NCI-H774 (cell line): ENCODE measurements at places on chromosomes 4 and X.

DNA sequence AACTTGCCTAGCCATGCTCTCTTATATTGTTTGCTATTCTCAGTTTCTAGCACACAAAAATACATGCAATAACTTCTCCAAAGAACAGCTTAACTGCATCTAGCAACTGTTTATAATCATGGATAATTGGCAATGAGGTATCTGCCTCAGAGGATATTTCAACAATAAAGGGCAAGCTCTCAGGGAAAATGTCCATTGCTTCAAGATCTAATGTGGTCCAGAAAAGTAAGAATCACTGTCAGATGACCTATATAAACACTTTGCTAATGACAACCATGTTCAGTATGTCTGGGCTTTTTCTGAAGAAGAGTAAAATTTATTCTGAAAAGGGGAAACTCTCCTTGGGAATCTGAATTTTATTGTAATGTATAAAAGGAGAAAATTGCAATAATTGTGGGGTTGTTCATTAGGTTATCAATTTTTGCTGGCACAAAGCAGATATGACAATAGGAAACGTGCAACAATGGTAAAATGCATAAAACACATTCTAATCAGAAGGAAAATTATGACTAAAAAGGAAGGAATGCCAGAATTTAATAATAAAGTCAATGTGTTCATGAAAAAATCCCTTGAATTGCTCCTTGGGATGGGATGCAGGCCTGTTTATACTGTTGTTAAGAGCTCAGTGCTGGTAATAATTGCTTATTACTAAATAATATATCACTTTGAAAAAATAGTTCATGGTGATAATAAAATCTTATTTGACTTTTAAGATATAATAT, 90.3 kb downstream of the ANTXR2 start:
- DNase-seq: no peak

- no peak for DNase-seq
These were observed 49.0 kb downstream of the SH2D1A start for GRCh38 chrX:124395145-124395880.

DNA sequence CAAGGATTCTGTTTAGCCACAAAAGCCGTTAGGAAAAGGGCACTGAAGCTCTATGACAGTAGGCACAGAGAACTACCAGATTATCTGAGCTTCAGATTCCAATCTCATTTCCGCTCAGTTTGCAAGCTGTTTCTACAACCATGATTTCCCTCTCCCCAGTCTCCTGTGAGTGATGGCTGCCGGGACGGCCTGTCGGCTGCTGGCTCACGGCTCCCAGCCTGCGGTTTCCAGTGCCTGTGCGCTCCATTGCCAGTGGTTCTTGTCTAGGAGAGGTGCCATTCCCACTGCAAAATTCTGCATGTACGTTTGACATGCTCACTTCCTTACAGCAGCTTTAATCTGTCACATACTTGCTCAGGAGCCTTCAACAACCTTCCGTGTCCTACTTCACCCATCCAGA, 429.1 kb upstream of the FRG1 start:
- DNase-seq: no peak

DNA sequence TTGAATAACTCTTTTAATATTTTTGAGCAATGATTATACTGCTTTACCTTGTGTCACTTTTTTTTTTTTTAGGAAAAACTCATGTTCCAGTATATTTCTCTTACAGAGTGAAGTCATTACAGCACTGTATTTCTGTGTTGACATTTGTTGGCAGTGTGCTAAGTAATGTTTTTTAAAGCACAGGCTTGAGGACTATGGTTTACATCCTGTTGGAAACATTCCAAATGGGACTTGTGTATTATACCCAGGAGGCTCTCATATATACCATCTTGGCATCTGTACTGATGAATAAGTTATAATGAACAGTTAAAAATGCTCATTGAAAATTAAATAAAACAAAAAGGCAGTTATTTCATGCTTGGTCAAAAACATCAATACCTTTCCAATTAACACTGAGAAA, 33.8 kb downstream of the CEP44 start:
- no peak for DNase-seq

DNA sequence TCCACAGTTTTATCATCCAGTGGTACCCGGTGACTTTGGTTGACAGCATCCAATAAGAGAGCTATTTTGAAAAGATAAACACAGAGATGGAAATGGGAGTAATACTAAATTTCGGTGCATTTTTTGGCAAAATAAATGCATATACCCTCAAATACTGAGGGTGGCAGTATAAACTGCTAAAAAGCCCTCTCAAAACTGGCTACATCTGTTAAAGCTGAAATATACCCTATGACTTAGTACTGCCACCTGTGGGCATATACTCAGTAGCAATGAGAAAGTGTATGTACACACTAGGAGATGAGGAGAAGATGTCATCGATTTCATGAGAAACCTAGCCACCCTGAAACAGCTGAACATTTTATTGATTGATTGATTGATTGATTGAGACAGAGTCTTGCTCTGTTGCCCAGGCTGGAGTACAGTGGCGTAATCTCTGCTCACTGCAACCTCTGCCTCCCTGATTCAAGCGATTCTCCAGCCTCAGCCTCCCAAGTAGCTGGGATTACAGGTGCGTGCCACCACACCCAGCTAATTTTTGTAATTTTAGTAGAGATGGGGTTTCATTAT, 12.2 kb upstream of the TMEM128 start:
- no peak for DNase-seq

- DNase-seq: no peak
These were observed 657.4 kb downstream of the SPRY1 start for GRCh38 chr4:124053872-124054538.

GRCh38 chr4:86403575-86403974, 43.7 kb upstream of the MAPK10 start:
- no peak for DNase-seq

DNA sequence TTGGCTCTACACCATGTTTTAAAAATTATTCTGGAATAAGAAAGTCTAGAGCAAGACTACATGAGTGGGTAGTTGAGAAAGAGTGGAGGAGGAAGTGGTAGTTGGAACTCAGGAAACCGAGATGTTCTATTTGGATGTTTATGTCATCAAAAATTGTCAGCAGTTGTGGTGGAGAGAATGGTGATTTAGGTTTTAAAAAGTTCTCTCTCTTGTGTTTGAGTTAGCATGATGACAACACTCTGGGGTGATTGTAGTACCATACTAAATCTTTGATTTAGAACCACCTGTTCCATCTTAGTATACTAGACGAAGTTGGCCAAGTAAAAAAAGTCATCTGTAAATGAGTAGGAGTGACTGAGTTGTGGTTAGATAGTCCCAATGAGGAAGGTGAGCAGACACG, 40.7 kb downstream of the KLHL2 start:
- no peak for DNase-seq

DNA sequence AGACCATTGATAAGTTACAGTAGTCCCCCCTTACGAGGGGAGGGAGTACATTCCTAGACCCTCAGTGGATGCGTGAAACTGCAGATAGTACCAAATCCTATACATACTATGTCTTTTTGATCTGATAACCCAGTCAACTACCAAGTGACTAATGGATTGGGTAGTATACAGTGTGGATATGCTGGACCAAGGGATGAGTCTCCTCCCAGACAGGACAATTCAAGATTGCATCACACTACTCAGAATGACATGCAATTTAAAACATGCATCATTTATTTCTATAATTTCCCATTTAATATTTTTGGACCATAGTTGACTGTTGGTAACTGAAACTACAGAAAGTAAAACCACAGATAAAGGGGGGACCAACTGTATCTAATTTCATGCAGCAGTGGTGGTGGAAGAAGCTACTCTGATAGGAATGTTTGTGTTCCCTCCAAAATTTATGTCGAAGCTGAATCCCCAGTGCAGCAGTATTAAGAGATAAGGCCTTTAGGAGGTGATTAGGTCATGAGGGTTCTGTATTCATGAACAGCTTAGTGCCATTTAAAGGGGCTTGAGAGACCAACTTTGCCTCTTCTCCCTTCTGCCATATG, 11.9 kb downstream of the HADH start:
- DNase-seq: no peak

DNA sequence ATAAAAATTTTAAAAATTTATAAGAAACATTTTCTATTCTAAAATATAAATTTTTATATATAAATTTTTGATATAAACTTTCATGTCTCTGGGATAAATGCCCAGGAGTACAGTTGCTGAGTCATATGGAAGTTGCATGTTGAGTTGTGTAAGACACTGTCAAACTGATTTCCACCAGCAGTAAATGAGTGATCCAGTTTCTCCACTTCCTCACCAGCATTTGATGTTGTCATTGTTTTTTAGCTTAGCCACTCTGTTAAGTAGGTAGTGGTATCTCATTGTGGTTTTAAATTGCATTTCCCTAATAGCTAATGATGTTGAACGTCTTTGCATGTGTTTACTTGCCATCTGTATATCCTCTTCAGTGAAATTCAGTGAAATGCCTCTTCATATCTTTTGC, 66.5 kb downstream of the MAMLD1 start:
- no peak for DNase-seq

DNA sequence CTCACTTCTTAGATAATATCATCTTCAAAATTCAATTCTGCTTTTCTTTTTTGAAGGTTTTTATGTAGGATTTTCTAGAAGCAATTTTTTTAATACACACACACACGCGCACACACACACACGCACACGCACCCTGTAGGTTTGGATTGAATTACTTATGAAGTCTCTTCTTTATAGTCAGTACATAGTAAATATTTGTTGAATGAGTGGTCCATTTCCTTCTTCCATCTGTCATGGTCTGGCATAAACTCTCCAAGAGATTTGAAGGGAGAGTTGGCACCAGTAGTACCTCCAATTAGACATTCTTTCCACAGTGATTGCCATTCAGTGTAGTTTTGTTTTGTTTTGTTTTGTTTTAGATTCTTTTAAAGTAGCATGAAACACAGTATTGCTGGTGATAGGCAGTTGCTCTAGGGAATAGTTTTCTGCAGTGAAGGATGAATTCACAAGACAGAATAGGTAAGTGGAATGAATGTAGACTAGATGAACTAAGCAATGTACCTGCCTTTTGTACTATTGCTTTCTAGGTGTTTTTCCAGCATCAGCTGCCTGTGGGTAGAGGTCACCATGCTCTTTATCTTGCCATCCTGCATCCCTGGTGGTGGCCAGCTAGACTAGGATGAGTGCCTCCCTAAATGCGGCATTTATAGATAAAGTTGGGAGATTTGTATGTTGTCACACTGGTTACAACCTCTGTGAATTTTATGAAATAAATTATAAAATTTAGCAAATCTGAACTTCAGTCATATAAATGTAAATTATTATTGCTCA, 20.5 kb downstream of the PDLIM5 start:
- peak; percentile 7 for DNase-seq

- no peak for DNase-seq
These were observed 6.5 kb downstream of the CRLF2 start for GRCh38 chrX:1205681-1206611.

DNA sequence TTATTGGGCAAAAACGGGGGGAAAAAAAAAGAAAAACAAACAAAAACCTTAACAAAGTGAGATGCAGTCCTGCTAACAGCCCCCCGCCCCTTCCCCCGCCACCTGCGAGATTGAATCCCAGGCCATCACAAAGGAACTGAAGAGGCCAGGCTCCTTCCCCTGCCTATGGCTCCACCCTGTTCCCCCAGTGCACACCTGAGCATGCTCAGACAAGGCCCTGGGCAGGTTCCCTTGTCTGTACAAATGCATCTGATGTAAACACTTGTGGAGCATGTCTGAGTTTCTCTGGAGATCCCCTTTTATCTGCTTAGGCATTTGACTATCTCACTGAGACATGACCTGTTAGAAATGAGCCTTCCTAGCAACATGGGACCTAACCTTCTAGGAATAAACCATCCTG, 983.7 kb upstream of the PABPC4L start:
- no peak for DNase-seq

- no peak for DNase-seq
These were observed 320.2 kb upstream of the GATB start for GRCh38 chr4:152081024-152081423.

- DNase-seq: no peak
These were observed 88.5 kb downstream of the KIT start for GRCh38 chr4:54746218-54746617.

DNA sequence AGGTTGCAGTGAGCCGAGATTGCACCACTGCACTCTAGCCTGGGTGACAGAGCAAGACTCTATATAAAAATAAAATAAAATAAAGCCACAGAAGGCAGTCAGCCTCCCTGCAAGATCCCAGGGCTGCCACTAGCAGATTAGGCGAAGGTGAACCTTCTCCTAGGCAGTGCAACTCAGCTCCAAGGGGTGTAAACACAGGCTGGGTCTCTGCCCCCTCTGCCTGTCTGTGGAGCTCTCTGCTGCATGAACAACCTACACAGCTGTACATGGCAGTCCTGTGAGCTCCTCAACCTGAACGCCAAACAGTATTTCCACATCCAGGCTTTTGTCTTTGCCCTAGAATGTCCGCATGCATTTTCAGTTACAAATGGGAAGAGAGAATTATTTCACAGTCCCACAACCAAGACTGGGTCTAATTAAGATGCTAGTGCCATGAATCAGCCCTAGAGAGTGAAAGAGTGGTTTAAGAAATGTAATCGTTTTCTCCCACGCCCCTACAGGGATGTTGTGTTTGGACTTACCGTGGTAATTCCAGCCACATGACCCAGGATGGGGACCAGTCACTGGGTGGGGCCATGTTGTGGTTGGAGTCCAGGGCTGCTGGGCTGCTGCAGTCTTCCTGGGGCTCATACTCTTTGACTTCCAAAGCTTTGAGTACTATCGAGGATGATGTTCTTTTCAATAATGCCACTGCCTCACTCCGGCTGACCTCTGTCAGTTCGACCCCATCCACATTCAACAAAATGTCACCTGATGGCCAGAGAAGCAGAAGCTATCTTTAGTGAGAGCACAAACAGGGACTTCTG, 99.0 kb downstream of the FIP1L1 start:
- DNase-seq: no peak

GRCh38 chr4:166459621-166460020, 586.6 kb downstream of the TLL1 start:
- no peak for DNase-seq

- no peak for DNase-seq
These were observed 10.6 kb downstream of the ABCD1 start for GRCh38 chrX:153735274-153735673.

GRCh38 chr4:182748283-182748682, 168.9 kb downstream of the DCTD start:
- no peak for DNase-seq

DNA sequence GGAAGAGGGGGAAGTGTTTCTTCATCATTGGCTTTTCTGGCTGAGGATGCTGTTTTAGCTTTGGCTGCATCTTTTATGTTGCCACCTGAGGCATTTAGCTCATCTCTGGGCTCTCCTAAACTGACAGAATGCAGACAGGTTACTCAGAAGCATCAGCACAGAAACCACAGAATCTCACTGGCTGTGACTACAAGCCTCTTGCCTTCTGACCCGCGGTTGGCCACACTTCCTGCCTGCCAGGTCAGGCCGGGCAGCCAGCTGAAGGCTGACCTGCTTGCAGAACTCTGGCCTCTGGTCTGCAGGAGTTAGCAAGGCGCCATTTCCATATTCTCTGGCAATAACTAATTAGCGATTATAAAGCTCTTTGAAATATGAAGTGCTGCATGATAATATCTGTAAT, 366.5 kb downstream of the MID1IP1 start:
- no peak for DNase-seq
